ENCODE measurements at places on chromosomes 3 and 15. TPM values are rescaled to one million over a fixed set of nuclear protein-coding genes. Genes with fewer than 3 reads are reported as not detected.

GRCh38 chr15:40471105-40471807 is 472 bp downstream of the CHST14 start:
- no peak for DNase-seq

Gene SAXO2
- polyA plus RNA-seq, result 3.6 TPM

Gene CPNE9
- polyA plus RNA-seq, result not detected

Gene TRPM1
- not detected for polyA plus RNA-seq

DNA sequence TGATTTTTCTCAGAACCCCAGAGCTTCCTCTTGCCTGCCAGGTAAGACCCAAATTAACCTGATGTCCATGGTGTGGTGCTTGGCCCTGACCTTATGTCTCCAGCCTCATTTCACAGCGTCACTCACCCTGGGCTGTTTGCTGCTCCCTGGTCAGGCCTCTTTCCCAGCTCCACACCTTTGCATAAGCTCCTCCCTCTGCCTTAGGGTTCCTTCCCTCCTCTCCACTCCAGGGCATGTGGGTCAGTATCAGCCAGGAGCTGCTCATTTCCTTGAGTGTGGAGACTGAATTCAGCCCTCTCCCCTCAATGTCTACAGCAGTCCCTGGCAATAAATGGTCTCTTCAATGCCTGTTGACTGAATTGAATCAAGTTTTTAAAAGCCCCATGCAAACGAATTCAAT is 75.6 kb upstream of the ANKRD34C start:
- DNase-seq, result no peak

GRCh38 chr3:185733980-185734724 is 90.7 kb downstream of the IGF2BP2 start:
- DNase-seq, result peak; percentile 72

- DNase-seq, result no peak
Observed at GRCh38 chr3:197218210-197218609, 80.2 kb downstream of the DLG1 start.

- DNase-seq, result no peak
Observed at GRCh38 chr15:27414168-27414870, 443.3 kb downstream of the GABRG3 start.

DNA sequence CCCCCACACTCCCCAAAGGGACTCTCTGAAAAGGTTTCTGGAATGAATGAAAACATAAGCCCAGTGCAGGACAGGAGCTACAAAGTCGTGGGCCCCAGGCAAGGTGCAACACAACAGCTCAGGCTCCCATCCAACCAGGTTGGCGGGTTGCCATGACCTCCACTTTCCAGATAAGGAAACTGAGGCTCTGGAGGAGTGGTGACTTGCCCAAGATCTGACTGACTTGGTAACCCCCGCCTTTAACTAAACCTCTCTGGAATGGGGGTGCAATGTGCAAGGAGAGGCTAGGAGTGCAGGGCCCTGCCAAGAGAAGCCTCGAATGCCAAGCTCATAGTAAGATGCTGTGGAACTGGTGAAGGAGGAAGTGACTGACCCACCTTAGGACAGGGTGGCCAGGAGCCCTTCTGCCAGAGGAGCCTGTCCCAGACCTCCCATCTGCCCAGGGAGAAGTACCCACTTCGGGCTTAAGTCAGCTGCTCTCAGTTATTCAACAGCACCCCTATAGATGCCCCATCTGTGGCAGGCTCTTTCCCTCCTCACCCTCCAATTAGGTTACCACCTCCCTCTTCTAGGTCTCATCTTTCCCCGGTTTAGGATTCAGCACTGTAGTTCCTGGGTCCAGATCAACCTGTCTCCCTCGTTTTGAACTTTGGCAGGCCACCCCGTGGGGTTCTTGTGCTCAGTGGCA is 553 bp upstream of the TNNC1 start:
- DNase-seq, result no peak

- no peak for DNase-seq
Observed at GRCh38 chr3:146469150-146470017, at the start of gene PLSCR2. PLSCR2 (minus strand) TSS chr3:146469561; CDS start chr3:146459904, 9,657 bp downstream.

Gene HCN4
- polyA plus RNA-seq, result not detected

Gene PLSCR5
- polyA plus RNA-seq, result not detected

GRCh38 chr3:45608885-45609284 is 14.3 kb downstream of the LIMD1 start:
- DNase-seq, result no peak

- no peak for DNase-seq
Observed at GRCh38 chr15:96331945-96332636, 1.6 kb downstream of the NR2F2 start.

Gene MOBP
- not detected for polyA plus RNA-seq

Gene NPAP1
- polyA plus RNA-seq, result not detected

- DNase-seq, result no peak
Observed at GRCh38 chr3:16410659-16411058, 102.8 kb downstream of the RFTN1 start.

- no peak for DNase-seq
Observed at GRCh38 chr15:33888176-33888575, 80.1 kb upstream of the CHRM5 start.

DNA sequence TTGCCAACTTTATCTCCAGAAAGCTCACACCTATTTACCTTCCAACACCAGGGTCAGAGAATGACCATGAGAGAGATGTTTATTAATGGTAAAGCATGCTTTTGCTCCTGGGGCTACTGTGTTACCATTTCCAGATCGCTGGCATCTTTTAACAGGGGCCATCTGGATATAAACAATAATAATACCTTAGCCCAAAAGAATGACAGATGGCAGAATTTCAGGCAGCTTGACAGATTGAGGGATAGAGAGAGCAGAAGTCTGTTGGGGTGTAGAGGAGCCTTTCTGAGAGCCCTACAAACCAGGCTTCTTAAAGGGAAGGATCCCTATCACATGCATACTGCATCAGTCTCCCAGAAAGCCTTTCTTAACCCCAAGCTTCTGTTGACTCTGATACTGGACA is 17.7 kb downstream of the RBP1 start:
- DNase-seq, result no peak

DNA sequence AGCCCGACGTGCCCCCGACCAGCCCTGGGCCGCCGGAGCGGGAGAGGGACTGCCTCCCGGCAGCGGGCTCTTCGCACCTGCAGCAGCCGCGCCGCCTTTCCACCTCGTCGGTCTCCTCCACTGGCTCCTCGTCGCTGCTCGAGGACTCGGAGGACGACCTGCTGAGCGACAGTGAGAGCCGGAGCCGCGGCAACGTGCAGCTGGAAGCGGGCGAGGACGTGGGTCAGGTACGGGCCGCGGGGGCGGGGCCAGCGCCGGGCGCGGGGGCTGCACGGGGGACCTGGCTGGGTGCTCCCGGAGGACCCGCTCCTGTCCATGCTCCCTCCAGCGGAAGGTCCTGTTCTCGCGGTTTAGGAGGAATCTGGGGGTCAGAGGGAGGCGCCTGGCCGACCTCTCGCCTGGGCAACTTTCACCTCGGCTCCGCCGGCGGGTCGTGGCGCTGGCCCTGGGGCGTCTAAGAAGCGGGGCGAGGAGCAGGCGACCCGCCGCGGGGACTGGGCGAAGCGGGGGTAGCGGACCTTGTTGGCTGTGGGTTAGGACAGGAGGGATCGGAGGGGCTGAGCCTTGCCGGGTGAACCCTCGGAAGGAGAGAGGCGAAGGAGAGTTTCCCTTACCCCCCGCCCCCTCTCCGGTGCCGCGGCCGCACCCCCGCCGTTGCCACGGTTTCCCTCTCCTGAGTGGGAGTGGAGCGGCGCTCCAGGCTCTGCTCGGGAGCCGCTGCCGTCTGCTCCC is 682 bp downstream of the ITPKA start:
- DNase-seq, result no peak

DNA sequence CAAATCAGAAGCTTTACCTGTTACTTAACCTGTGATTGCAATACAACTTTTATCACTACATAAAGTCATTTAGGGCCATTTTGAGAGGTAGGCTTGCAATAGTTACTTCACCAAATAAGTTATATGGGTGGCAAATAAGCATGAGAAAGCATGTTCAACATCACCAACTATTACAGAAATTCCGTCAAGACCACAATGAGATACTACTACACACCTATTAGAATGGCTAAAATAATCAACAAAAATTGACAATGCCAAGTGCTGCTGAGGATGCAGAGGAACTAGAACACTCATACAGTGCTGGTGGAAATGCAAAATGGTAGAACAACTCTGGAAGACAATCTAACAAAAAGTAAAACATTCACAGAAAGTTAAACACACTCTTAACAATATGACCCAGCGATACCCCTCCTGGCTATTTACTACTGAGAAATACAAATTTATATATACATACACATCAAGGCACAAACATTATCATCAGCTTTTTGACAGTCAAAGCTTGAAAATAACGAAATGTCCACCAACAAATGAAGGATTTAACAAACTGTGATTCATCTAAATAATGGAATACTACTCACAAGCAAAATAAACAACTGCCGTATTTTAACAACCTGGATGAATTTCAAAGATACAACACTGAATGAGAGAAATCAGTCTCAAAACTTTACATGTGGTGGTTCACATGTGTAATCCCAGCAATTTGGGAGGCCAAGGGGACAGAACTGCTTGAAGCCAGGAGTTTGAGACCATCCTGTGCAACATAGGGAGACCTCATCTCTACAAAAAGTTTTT is 82.9 kb downstream of the MYO9A start:
- DNase-seq, result no peak

Gene LSAMP
- polyA plus RNA-seq, result 24.1 TPM

GRCh38 chr3:182596676-182597410 is 196.5 kb upstream of the ATP11B start:
- no peak for DNase-seq

DNA sequence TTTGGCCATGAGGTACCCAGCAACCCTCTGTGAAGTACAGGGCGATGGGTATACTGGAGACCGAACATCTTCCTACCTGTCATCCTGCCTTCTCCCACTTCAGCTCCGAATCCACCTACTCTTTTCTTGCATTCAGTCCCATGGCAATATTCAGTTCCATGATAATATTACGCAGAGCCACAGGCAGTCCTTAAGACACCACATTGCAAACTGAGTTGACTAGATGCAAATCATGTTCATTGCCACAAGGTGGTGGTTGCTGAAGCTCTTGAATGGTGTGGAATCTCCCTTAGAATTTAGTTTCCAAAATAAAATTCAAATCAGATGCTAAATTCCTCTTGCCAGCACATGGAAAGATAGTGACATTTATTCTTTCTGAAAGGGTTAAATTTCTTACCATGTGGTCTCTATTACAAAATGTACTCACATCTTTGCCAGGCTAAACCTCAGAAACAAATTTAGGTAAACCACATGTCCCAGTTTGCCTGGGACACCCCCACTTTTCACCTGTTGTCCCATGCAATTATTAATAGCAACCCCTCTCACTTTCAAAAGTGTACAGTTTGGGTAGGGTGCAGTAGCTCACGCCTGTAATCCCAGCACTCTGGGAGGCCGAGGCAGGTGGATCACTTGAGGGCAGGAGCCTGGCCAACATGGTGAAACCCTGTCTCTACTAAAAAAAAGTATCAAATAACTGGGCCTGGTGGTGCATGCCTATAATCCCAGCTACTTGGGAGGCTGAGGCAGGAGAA is 1.7 kb upstream of the NME9 start:
- no peak for DNase-seq

GRCh38 chr3:28973609-28974008 is 307.3 kb upstream of the RBMS3 start:
- no peak for DNase-seq

- no peak for DNase-seq
Observed at GRCh38 chr3:55719006-55719405, 231.9 kb upstream of the WNT5A start.

GRCh38 chr3:43968465-43968864 is 273.2 kb upstream of the TOPAZ1 start:
- DNase-seq, result no peak

DNA sequence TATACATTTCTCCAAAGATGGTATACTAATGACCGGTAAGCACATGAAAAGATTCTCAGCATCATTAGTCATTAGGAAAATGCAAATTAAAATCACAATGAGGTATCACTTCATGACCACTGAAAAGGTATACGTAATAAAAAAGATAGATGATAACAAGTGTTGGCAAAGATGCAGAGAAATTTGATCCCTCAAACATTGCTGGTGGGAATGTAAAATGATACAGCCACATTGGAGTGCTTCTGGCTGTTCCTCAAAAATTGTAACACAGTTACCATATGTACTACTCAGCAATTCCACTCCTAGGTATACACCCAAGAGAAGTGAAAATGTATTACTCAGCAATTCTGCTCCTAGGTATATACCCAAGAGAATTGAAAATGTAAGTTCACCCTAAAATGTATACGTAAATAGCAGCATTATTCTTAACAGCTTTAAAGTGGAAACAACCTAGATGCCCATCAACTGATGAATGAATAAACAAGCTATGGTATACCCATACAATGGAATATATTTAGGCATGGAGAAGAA is 25.0 kb upstream of the KY start:
- no peak for DNase-seq

Gene ISLR2
- polyA plus RNA-seq, result not detected

Gene FETUB
- not detected for polyA plus RNA-seq

DNA sequence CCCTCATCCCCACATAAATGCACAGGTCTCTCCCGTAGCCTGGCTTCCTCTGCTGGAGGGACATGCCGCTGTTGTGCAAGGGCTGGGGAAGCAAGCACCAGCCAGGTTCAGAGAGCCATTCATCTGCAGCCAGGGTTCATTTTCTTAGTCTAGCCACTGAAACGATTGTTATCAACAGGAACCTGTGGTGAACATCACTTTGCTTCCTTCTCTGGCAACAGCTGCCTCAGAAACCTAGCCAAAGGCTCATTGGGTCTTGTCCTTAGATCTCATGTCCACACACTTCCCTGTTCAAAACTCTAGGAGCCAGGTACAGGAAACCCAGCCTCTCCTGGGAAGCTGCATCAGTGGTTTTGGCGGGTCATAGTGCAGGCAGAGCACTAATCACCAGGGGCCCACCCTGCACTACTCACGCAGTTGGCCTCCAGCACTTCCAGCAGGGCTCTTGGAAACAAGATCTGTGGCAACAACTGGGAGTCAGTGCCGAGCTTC is 47.0 kb downstream of the OXNAD1 start:
- DNase-seq, result no peak

DNA sequence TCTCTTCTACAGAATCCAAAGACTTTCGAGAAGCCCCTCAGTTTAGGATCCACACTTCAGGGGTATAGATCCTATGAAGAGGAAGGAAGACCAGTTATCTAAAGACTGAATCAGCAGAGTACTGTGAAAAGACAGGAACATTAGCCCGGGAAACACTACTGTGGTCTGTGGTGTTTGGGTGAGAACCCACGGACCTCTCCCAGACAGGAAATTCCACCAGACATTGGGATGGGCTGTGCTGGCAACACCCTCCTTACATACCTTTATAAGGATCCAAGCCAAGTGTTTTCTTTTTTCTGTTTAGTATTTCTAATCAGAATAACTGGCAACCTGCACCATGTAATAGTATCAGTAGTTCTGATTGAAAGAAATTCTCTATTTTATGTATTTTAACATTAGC is 14.1 kb downstream of the TMEM207 start:
- DNase-seq, result no peak

Gene PLCB2
- polyA plus RNA-seq, result 0.32 TPM

GRCh38 chr3:141722081-141722480 is 16.0 kb upstream of the RNF7 start:
- DNase-seq, result no peak

- no peak for DNase-seq
Observed at GRCh38 chr3:60972599-60972998, 278.7 kb downstream of the FHIT start.

GRCh38 chr3:110343376-110343775 is 728.2 kb upstream of the NECTIN3 start:
- no peak for DNase-seq

- DNase-seq, result peak; percentile 26
Observed at GRCh38 chr15:65245096-65245856, 34.0 kb upstream of the CILP start.

Gene MASP1
- polyA plus RNA-seq, result 80.7 TPM

- no peak for DNase-seq
Observed at GRCh38 chr15:54387799-54388198, 409.6 kb downstream of the UNC13C start.
